ENCODE measurements at places on chromosomes 5 and 9.
A peak's percentile ranks its signal among the peaks of the same experiment; 100 is the strongest.

- no peak for DNase-seq
These were observed 13.4 kb upstream of the LTC4S start for GRCh38 chr5:179780362-179780761.

GRCh38 chr5:3954199-3954598 lies 358.6 kb downstream of the IRX1 start:
- no peak for DNase-seq

GRCh38 chr5:93382188-93382825 lies 198.7 kb downstream of the NR2F1-AS1 start:
- DNase-seq, result no peak

- DNase-seq, result no peak
These were observed 126.7 kb downstream of the PPP2R2B start for GRCh38 chr5:146751781-146752401.

GRCh38 chr5:173753307-173754168 lies 134.6 kb upstream of the CPEB4 start:
- DNase-seq, result no peak

DNA sequence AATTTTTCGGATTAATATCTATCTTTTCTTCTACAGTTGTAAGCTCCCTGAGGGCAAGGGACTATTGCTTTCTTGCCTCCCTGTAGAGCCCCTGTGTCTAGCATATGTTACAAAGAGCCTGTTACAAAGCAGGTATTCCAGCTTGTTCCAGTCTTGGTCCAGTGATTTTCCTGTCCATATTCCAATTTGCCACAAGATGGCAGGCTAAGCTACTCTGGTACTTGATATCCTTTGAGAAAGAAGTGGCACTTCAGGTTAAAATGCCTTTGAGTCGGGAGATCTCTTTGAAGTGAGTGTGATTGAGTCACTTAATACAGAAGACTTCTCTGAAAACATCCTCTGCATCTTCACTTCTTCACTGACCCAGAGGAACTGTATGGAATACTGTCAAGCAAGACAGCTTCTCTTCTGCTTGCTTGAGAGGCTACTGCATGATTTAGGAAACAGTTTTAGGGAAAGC lies 24.5 kb downstream of the CAVIN4 start:
- peak; percentile 66 for DNase-seq
